ENCODE measurements at places on chromosomes 2 and 18. TPM values are rescaled to one million over a fixed set of nuclear protein-coding genes. Genes with fewer than 3 reads are reported as not detected.

KIF1A gene
- 0.37 TPM for total RNA-seq

RND3 gene
- 100 TPM for total RNA-seq

SULT6B1 gene
- not detected for total RNA-seq

SIX3 gene
- total RNA-seq = not detected

- no peak for DNase-seq
These were observed 450.6 kb upstream of the ST6GAL2 start for GRCh38 chr2:107336526-107336925.

- DNase-seq = peak; percentile 67
These were observed 13.0 kb upstream of the ALLC start for GRCh38 chr2:3644891-3645605.

- no peak for DNase-seq
These were observed 172.1 kb downstream of the MREG start for GRCh38 chr2:215841175-215841816.
